Inflammatory macrophage treated with lipopolysaccharide for 4 hours (primary cell): ENCODE measurements at places on chromosomes 3 and 15.

DNA sequence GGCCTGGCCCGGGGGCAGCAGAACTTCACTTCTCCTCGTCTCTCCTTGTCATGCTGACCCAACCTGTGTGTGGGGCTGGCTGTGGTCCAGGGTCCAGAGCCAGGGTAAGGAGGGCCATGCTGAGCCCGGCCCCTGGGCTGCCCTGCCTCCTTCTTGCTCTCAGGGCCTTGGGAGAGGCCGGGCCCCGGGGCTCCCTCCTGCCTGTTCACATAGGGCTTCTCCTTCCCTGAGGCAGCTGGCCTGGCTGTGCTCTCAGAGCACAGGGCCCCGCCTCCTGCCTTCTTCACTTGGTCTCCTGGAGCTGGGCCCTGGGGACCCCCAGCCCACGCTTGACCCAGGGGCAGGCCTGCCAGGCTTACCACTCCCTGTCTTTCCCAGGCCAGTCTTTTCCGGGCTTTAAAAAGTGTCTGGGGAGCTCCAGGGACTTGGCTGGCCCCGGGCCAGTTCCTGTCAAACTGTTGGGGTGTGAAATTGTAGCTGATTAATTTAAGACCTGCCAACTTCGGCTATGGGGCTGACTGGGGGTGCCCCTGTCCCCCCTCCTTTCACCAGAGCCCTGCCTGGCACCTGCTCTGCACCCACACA, 11.8 kb downstream of the PLXNA1 start:
- DNase-seq: no peak

GRCh38 chr15:96223939-96224338, 106.6 kb upstream of the NR2F2 start:
- no peak for DNase-seq

DNA sequence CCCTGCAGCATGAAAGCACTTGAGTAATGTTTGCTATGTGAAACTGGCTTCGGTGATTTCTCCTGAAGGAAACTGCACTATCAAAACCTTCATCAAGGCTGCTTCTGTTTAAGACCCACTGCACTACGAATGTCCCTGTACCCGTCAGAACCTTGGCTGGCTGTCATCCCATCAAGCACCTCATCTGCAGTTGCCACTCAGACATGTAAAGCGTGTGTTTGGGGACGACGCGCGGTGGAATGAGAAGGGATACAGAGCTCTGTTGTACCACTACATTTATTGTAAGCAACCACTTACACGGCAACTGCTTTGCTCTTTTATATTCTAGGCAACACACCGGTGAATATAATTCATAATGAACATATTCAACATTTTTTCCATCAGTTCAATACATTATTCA, 147.6 kb downstream of the TIGIT start:
- DNase-seq: no peak

- DNase-seq: no peak
Measured at GRCh38 chr15:32670623-32671022, 29.1 kb downstream of the SCG5 start.

- DNase-seq: no peak
Measured at GRCh38 chr15:20344601-20345400, 196.8 kb downstream of the GOLGA6L6 start.

GRCh38 chr3:163048881-163049280, 1552.3 kb downstream of the OTOL1 start:
- DNase-seq: no peak

- DNase-seq: no peak
Measured at GRCh38 chr3:17806201-17806600, 63.8 kb upstream of the TBC1D5 start.

DNA sequence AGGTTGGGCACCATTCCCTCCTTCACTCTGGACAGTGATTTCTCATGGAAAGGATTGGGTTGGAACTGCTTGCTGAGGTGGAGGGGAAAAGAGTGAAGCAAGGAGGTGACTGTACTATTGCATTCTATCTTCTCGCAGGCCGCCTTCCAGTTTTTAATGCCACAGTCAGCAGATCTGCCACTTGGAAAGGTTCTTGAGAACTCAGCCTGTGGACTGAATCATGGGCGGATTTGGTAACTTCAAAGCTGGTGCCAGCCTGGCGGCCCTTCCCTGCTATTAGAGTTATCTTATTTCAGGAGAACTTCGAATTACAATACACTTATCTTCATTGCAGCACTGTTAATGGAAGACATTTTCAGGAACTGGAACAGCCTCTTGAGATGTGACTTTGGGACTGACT, 23.1 kb upstream of the SLC28A2 start:
- no peak for DNase-seq

DNA sequence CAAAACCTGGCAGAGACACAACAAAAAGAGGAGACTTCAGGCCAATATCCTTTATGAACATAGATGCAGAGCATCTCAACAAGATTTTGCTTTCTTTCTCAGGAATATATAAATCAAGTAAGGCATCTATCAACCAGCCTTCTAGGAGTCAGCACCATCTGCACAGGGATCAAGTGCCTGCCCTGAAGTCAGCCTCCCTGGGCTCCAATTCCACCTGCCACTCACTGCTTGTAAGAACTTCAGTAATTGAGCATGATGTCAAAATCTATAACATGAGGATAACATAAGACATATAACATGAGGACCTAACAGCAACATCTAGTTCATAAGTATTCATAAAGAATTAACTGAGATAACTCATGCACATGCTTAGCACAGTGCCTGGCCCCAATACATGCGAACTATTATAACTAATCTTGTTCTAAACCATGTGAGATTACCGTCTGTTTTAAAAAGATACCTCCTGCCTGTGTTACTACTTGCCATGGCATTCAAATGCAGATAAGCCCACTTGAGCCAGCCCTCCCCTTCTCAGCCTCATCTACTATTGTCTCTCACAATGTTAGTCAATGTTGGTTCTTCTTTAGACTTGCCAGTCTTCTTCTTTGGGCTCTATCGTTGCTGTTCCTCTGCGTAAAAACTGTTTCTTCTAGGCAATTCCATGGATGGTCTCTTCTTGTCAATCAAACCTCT, 91.6 kb downstream of the PLD1 start:
- no peak for DNase-seq
